Muscle of arm (tissue), 14 donors: ENCODE measurements at places on chromosomes 4 and X.

GRCh38 chrX:9231491-9231890, 197.6 kb upstream of the FAM9B start:
- DNase-seq: no peak

DNA sequence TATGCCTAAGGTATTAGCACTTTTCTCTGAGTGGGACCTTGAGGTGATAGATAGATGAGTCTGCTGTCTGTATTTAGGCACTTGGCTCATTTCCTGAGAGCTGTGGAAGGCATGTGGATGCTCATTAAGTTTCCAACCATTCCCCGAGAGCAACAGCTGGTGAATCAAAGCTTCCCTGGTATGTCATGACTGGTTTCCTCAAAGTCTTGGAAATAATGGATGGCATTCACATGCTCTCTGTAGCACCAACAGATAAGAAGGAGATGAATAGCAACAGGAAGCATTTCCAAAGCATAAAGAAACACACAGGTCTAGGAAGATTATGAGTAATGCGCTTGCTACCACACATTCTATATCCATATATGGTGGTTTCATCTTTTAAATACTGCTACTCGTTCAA, 118.3 kb upstream of the ETNPPL start:
- DNase-seq: no peak

- DNase-seq: peak; percentile 48
Observed at GRCh38 chrX:94850811-94851210, 1176.8 kb downstream of the FAM133A start.

DNA sequence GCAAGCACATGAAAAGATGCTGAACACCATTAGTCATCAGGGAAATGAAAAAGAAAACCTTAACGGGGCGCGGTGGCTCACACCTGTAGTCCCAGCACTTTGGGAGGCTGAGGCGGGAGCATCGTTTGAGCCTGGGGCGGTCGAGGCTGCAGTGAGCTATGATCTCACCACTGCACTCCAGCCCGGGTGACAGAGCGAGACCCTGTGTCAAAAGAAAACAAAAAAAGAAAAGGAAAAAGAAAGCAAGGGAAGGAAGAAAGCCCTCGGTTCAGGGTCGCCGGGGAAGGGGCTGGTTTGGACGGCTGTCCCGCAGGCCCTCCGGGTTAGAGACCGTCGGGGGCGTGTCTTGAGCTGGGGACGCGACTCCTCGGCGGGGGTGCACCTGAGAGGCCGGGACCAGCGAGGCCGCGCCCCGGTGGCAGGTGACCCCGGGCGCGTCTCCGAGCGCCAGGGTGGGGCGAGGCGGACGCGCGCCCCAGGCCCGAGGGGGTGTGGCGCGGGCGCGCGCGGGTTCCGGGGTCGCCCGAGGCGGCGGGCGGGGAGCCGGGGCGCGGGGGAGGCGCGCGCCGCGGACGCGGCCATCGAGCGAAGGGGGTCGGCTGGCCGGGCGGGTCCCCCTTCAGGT, 478 bp upstream of the PLXNA3 start:
- DNase-seq: no peak

GRCh38 chr4:87353592-87353991, 30.9 kb upstream of the HSD17B13 start:
- DNase-seq: peak; percentile 34

- no peak for DNase-seq
Observed at GRCh38 chr4:180436361-180436760, 1806.8 kb upstream of the TENM3 start.

DNA sequence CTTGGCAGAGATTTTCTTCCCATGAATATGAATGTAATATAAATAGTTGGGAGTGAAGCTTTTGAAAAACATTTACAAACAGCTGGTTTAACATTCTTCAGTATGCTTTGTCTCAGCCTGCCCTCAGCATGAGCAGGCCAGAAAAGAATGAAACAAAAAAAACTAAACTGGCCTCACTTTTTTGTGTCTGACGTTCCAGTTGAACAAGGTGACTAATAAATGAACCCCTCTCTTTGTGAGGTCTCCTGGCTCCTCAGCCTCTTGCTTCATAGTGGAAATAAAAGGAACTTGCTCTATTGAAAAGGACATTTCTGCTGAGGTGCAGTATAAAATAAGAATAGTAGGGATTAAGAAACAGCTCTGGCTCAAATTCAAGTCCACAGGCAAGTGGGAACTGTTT, 9.4 kb downstream of the CHST7 start:
- DNase-seq: no peak

DNA sequence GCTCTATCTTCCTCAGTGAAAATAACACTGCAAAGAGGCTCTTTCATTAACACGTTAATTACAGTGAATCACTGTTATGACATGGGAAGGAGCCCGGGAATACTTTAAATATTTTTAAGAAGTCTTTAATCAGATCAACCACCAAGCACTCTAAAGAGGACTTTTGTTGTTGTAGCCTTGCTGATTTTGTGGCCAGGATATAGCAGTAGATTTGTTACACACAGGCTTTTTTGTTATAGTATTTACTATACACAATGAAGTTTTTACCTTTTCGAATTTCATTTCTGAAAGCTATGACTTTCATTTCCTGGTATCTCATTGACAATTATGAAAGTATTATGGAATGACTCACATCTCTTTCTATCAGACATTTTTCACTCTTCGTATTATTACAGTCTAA, 20.3 kb downstream of the FGF13 start:
- no peak for DNase-seq

DNA sequence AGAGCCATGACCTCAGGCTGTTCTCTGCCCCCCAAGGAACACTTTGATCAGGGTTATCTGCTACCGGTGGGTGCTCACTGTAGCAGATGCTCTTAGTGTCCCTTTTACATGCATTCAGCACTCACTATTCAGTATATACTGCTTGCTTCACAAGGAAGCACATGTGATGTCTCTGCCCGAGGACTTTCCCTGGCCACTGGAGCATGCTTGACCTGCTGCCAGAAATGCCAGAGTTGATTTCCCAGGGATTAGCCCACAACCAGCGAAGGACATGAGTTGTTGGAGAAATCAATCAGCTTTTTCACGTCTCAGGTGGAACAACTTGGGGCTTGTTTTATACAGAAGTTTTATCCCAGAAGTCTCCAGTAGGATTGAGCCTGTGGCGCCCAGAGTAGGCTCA, 51.2 kb upstream of the RPS6KA3 start:
- DNase-seq: no peak

DNA sequence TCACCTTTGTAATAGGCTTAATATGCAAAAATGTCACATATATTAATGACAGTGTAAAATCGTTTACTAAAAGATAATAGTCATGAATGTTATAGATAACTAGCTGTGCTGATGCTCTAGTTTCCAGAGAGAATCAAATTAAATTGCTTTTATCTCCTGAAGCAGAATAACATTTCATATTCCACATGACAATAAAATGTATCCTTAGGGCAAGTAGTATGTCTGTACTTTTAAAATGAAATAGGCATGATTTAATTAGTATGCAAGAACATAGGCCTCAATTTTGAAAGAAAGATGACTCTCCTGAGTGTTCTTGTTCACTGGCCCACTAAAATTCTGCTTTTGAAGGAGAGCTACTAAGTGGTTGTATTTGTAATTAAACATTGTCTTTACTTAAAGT, 1027.0 kb downstream of the ARAP2 start:
- DNase-seq: no peak

GRCh38 chr4:136124251-136124745, 1408.0 kb downstream of the PCDH18 start:
- DNase-seq: no peak

GRCh38 chr4:127143460-127144195, 489.1 kb upstream of the INTU start:
- no peak for DNase-seq

DNA sequence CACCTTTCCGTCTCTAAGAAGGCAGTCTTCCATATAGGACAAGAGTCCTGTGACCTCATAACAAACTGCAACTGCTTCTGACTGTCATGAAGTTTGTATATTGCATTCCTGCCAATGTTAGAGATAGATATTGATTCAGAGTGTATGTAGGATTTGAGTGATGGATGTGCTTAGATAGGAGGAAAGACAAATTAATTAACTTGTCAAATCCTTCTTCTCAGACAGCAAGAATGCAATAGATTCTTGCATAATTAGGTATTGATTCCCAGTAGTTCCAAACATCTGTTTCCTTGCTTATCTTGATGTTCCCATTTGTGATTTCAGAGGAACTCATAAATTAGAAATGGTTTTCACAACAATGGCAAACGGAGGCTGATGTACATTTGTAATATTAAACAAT, 555.3 kb downstream of the TRAM1L1 start:
- DNase-seq: no peak

- DNase-seq: no peak
Observed at GRCh38 chr4:1544861-1545281, 138.6 kb upstream of the NKX1-1 start.

GRCh38 chrX:45747905-45748304, 547.2 kb upstream of the DIPK2B start:
- DNase-seq: no peak

GRCh38 chrX:133335027-133335426, 80.3 kb downstream of the GPC4 start:
- DNase-seq: no peak

DNA sequence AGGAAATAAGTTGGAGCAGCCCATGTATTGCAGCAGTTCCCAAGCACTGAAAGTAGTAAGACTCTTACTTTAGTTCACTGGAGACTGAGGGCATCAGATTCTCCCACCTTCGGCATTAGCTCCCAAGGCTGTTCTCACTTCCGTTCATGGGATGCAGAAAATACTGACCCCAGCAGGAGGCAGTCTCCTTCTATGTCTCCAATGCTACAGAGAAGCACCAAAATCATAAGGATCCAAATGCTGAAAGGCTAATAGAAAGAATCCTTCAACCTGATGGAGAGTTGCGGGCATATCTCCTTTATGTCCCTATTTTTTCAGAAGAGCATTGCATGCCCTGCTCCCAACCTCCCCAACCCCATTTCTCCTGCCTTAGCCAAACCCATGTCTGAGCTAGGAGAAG, 32.4 kb downstream of the ADH7 start:
- no peak for DNase-seq

DNA sequence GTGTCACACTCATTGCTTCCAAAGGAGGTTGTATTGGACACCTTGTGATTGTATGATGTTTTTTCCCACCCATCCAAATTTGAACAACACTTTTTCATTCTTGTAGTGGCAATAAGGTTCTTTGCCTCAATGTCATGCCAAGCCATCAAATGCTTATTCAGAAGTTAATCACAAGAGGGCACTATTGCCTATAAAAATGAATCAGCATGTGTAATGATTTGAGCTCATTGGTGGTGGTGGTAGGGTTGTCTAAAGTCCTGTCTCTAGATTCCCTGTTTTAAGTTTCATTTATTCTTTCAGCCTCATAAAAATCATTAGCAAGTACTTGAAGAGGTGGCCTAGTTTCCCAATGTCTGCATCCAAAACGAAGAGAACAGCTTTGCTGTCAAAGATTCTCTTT, 37.0 kb downstream of the IRS4 start:
- DNase-seq: peak; percentile 1

GRCh38 chr4:150852216-150852615, 162.9 kb downstream of the LRBA start:
- no peak for DNase-seq

GRCh38 chr4:182267048-182267447, 23.8 kb downstream of the TENM3 start:
- DNase-seq: no peak

DNA sequence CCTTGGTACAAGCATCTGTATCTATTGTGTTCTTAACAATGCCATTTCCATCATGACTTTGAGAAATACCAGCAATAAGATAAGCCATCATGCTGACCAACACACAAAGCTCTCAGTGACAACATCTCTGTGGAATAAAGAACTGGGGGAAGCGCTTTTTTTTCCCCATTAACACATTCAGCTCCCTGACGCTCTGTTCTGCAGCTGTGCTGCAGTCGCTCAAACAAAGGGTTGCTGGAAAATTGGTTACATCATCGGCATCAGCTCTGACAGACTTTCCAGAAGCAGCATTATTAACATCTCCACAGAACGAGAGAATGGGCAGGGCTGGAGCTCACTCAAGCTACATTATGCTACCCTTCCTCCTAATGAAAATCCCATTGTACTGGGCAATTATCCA, 39.9 kb downstream of the DCX start:
- DNase-seq: no peak

GRCh38 chrX:41889317-41890025, 33.9 kb downstream of the CASK start:
- DNase-seq: no peak

- no peak for DNase-seq
Observed at GRCh38 chr4:107725281-107725859, 5.3 kb upstream of the PAPSS1 start.

DNA sequence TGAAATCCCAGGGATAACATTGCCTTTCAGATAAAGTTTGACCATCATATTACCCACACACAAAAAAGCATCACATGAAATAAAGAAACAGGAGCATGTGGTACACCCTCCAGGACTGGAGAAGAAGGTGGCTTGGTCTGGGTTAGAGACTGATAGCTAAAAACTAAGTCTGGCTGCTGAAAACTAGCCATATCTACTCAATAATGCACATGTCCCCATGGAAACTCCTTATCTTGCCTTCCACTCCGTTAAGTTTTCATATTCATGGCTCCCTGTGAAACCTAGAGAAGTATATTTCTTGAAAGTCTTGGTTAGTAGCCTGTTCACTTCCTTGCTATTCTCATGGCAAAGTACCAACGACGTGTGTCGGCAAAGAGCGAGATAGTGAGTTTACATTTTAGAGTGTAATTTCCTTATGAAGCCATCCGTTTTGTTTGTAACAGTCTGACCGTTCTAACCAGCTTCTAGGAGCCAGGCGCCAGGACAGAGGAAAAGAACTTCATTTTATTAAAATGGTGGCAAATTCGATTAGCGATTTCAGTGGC, 6.7 kb upstream of the DCTD start:
- no peak for DNase-seq

DNA sequence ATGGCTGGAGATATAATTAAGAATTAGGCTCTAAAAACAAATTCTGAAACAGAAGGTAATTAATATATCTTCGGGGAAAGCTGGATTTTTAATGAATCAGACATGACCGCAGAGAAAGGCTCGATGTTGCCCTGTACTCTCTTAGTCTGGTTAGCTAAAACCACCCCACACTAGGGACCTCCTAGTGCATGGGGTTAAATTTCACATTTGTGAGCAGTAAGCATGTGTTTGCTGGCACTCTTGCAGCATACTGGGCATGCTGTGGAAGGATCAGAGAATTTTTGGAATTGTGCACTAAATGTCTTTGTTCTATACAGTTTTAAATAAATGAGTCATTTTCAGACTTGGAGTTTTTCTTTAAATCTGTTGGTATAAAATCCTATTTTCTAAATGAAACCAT, 475.6 kb upstream of the FTHL17 start:
- DNase-seq: no peak
